Osteocyte (in vitro differentiated cells): ENCODE measurements at places on chromosomes 5 and 9. TPM values are rescaled to one million over a fixed set of nuclear protein-coding genes. Genes with fewer than 3 reads are reported as not detected.

KIF4B gene
- total RNA-seq = not detected in 2 replicates

CCNJL gene
- 8.2 and 8.4 TPM in 2 replicates for total RNA-seq

DNA sequence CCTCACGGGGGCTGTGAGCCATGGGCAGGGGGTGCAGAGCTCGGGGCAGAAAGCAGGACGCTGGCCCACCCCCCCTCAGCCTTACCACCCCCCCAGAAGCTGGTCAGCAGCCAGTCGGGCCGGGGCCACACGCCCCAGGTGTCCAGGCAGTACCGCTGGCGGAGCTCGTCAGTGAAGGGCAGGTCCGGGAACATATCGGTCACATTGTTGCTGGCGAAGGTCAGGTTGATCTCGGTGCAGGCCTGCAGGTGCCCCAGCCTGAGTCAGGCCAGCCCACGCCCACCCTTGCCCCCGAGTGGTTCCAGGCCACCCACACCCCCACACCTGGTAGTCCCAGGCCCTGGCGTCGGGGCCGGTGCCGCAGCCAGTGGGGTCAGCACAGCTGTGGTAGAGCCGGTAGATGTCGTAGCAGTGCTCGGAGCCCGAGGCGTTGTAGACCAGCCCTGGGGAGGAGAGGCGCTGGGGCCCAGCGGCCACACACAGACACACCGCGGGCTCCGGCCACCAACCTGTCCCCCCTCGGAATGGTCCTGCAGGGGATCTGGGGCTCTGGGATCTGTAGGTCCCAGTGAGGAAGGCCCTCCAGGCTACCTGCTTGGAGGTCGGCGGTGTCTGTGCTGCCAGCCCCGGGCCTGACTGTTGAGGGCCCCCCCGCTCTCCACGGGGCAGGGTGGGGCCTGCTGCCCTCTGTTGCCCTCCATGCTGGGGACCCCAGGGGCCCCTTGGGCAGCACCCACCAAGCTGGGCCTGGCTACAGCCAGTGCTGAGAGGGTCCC is 2.6 kb downstream of the DPP7 start:
- no peak for DNase-seq

- no peak for DNase-seq
Observed at GRCh38 chr5:67908126-67908765, 307.3 kb upstream of the PIK3R1 start.

DNA sequence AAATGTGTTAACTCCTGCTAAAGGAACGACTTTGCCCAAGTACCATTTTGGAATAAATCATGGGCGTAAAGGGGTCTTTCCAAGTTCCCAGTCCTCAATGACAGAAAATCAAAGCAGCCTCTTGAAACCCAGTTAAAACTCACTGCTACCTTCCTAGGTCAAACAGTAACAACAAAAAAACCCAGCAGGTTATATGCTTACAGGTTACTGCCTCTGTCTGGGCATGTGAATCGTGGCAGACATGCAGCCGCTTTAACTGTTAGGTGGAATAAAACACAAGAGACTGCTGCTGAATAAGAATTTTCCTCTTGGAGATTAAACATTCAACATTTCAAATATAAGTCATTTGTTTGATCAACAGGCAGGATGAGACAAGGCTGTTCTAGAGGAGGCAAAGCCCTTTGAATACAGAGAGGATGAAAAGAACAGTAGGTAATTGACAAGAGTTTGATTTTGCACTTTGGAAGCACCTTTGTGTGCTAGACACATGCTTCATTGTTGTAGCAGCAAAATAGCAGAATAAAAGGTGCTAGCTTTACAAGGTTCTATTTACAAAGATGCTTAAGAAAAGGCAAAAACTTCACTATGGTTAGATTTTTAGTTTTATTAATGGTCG is 319.4 kb downstream of the NDUFS4 start:
- no peak for DNase-seq

DNA sequence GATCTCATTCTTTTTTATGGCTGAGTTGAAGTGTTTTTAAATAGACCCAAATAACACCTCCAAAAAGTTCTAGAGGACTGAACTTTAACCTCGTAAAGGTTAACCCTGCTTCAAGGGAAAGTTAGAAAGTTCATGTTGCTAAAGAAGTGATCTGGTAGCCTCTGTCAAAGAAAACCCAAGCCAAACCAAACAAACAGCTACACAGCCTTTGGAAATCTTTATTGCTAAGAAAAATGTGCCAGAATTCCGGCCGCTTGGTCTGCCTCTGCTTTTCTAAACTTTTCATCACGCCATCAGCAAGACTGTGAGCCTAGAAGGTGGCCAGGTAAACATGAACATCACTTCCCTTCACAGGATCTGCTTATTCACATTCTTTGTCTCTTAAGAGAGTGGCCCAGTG is 17.9 kb downstream of the FUBP3 start:
- no peak for DNase-seq

GRCh38 chr5:146218168-146218567 is 14.8 kb downstream of the RBM27 start:
- DNase-seq = no peak
